Activated T-helper 1 cell treated with anti-CD3 and anti-CD28 coated beads, Interleukin-2, amount 50 U/mL, for 16 hours (primary cell): ENCODE measurements at places on chromosomes 7 and 10.
A peak's percentile ranks its signal among the peaks of the same experiment; 100 is the strongest.

DNA sequence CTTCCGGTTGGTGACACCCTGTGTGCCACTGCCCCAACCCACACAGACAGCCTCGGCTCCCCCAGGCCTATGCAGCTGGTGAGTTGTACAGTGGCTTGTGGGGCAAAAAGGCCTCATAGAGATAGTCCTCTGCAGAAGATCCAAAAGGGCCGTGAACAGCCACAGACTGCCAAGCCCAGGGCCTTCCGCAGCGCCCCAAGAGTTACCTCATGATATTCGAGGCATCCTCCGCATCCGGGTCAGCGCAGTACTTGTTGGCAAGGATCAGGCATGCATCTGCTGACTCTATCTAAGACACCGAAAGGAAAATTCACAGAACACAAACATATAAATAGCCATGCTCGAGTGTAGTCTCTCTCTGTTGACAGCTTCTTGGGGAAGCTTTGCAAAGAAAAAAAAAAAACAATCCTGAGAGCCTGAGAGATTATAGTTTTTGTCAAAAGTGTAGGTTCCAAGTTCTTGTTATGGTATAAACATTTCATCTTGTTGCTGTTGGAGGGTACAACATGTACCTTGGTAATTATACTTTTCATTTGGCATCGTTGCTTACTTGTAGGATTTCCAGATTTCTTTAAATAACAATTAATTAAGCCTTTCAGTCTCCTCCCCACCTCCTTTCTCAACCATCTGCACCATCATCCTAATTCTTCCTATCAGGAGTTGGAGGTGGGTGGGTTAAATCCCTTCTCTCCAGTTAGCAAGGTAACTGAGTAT, 553.0 kb downstream of the KCNMA1 start:
- DNase-seq: no peak

GRCh38 chr10:69481305-69481704, 30.0 kb downstream of the TSPAN15 start:
- DNase-seq: no peak

- no peak for DNase-seq
These were observed 2.4 kb upstream of the MOSPD3 start for GRCh38 chr7:100609958-100610357.

GRCh38 chr7:130394421-130395195, 14.3 kb downstream of the CPA1 start:
- no peak for DNase-seq

- DNase-seq: no peak
These were observed 61.3 kb downstream of the AFAP1L2 start for GRCh38 chr10:114342976-114343375.

GRCh38 chr10:63964406-63964805, 443.2 kb downstream of the REEP3 start:
- DNase-seq: no peak

GRCh38 chr7:7911369-7912123, 57.0 kb upstream of the GLCCI1 start:
- DNase-seq: no peak

GRCh38 chr7:117704063-117704462, 169.2 kb downstream of the CTTNBP2 start:
- no peak for DNase-seq

GRCh38 chr7:135980665-135981180, 3.6 kb upstream of the MTPN start:
- peak; percentile 29 for DNase-seq

DNA sequence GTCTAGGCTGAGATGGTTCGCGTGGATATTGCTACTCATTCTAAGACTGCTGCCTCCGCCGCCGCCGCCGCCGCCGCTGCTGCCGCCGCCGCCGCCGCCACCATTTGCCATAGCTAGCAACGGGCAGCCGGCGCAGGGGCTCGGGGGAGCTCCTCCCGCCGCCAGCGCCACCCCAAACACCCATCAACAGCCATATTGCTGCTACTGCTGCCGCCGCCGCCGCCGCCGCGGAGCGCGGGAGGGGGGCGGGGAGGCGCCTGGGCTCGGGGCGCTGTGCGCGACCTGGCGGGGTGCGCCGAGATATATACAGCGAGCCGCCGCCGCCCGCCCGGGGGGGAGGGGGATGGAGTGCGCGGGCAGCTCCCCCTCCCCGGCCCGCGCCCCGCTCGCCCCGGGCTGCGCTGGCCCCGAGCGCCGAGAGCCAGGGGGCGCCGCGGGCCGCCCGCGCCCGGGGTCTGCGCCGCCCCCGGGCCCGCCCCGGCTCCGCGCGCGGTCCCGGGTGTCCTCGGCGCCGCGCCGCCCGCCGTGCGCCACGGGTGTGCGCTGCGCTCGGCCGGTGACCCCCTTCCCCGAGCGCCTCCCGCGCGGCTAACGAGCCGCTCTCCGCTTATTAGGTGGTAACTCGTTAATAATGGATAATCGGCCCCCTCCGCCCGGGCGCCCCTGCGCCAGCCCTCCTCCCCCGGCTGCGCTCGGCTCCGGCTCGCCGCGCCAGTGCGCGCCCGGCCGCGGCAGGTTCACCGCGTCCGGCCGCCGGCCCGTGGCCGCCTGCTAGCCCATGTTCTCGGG, at the start of gene KCNMA1:
Gene KCNMA1 (minus strand): TSS at position 277 of the 789 bp plus-strand sequence.
- DNase-seq: no peak

- DNase-seq: no peak
These were observed 120.3 kb downstream of the VIPR2 start for GRCh38 chr7:159024280-159024951.

- no peak for DNase-seq
These were observed 5.9 kb downstream of the SAP25 start for GRCh38 chr7:100567751-100568175.

DNA sequence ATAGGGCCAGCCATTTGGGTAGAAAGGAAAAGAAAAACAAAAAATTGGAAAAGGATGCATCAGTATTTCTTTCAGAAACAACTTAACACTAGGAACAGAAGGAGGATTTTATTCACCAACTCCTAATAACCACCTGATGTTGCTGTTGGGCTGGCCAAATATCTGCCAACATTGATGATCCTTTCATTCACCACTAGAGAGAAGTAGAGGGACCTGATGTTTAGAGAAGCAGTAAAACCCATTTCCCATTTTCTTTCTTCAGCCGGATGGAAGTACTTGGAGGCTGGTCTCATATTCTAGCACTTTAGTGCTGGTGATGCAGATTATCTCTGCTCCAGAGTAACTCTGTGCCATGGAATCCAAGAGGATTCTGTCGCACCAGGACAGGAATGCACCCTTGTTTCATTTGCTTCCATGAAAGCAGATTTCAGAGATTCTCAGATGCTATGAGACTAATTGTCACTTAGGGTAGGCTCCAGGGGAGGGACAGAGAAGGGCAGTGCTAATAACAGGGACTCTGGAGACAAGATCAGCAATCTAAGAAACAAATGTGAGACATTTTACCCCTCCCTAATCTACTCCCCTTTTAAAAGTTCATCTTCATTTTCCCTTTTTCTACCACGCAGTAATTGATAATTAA, 3.1 kb downstream of the KLLN start:
- peak; percentile 5 for DNase-seq

DNA sequence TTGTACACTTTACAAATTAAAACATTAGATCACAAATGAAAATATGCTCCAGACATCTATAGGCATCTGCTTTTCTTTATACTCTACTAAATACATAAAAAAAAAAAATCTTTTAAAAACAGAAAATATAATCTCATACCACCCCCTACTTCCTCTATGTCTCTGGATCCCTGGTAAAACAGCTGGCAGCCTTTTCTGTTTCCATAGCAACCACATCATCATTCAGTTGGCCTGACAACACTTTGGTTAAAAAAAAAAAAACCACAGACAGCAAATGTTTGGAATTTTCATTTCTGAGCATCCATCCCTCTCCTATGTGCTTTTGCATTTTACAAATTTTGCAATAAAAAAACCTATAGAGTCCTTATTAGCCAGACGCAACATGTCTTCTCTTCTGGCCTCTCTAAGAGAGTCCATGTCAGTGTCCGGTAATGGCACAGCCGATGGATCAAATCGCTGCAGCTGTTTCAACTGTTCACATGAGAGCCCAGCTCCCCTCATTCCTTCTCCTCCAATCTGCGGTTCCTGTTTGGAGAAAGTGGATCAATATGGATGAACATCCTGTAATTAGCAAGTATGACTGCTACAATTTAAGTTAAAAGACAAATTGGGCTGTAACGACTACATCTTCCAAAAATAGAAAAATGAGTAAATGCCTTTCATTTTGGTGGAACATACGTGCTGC, 105.6 kb downstream of the NSUN6 start:
- no peak for DNase-seq

DNA sequence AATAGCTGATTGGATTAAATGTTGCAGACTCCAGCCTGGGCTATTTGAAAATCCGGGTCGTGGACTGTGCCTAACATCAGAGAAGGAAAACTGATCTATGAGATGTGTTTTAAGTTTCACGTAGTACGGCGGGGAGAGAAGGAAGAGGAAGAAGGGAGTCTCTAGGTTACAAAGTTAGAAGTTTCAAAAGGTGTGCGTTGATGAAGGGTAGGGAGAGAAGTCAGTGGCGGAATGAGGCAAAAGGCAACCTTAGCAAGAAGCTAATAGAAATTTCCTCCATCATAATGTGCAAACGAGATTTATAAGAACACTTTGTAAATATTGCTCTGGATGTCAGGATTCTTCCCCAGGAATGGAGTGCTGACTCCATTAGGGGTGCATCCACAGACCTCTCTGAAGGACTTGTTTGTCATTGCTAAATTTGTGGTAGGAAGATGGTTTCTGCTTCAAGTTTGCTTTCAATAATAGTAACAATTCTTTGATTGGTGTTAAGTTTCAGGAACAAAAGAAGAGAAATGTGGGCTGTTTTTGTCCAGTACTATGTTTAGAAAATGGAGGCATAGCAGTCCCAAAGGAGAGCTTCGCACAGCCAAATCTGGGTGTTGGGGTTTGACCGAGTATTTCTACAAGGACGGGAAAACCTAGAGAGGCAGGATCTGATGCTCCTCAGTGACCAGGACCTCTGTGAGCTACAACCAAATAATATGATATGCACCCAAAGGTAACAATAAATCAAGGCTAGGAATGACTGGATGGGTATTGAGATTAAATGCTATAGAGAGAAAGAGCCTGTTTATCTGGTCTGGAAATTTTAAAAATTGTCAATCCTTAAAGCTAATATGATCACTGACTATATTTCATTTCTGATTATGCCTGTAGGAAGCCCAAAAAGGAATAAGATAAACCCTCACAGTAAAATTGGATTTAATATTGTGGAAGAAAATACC, 8.2 kb downstream of the TWIST1 start:
- DNase-seq: no peak

GRCh38 chr10:8696746-8697145, 642.3 kb downstream of the GATA3 start:
- DNase-seq: no peak

GRCh38 chr10:118115701-118116100, 69.0 kb upstream of the RAB11FIP2 start:
- no peak for DNase-seq

- no peak for DNase-seq
These were observed 196.7 kb downstream of the HECW1 start for GRCh38 chr7:43308913-43309705.

DNA sequence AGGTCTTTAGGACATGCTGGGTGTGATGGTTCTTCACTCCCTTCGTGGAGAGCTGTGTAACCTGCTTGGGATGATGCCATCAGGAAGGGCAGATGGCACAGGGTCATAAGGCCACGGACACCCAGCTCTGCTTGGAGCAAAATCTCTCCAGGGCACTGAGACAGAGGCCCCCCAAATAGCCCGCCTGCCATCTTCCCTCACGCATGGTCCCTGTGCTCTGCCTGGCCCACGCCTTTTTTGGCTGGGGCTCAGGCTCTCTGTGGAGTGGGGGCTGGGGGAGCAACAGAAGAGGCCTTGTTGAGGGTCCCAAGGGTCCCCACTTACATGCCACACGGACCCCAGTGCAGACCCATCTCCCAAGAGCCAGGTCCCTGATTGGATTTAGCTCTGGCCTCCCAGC, 93.3 kb upstream of the RET start:
- no peak for DNase-seq

DNA sequence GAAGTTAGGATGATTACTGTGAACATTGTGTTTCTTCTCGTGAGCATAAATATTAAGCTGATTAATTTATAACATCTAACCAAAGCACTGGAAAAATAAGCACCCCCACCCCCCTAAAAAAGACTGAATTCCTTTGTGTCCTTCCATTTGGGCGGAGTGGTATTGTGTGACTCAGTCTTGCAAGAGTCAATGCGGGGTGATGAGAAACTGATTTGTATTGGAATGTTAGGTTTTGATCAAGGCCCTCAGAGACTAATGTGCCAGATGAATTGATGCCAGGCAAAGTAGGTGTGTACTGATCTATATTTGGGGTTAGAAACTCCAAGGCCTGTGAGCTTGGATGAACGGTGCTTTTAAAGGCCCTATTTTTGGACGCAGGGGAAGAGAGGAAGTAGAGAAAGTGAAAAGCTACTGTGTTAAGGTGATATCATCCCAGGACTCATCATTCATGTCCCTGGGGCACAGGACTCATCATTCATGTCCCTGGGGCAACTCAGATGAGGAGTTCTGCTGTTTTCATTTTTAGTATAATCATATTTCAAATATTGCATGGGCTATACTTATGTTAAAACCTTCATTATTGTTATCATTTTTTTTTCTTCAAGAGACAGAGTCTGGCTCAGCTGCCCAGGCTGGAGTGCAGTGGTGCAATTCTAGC, 61.3 kb upstream of the PTN start:
- no peak for DNase-seq

GRCh38 chr10:516764-517163, 172.7 kb downstream of the DIP2C start:
- DNase-seq: no peak

GRCh38 chr7:135536150-135536549, 21.6 kb upstream of the NUP205 start:
- no peak for DNase-seq

DNA sequence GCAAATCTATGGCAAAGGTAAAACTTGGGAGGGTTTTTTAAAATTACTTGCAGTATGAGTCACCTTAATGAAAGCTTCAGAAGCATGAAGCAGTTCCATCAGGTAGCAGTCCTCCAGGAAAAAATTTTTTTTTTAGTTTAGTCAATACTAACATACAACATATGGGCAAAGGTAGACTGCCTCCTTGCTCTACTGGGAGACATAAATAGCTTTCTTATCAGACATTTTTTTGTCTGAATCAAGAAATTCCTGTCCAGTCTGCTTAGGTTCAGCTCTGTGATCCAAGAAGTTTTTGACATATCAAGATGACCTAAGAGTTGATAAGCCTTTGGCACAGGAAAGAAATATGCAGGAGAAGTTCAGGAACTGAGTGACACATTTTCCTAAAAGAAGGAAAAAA, 171.5 kb upstream of the TCF7L2 start:
- no peak for DNase-seq

DNA sequence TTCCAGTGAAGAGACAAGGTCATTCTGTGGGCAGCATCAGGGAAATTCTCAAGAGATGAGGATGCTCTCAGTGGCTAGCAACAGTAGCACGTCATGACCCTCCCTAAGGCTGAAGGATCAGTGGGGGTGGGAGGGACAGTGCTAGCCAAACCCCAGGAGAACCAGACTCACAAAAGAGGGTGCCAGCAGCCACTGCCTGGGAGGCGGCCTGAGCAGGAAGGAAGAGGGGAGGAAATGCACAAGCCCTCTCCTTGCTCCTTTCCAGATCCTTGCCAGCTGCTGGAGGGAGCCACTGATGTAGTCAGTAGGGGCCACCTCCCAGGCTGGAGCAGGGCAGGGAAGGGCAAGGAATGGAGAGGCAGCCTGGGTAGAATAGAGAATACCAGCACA, 302.7 kb downstream of the RPS24 start:
- no peak for DNase-seq
